AG20443 (cell line): ENCODE measurements at places on chromosomes 1 and 21.

DNA sequence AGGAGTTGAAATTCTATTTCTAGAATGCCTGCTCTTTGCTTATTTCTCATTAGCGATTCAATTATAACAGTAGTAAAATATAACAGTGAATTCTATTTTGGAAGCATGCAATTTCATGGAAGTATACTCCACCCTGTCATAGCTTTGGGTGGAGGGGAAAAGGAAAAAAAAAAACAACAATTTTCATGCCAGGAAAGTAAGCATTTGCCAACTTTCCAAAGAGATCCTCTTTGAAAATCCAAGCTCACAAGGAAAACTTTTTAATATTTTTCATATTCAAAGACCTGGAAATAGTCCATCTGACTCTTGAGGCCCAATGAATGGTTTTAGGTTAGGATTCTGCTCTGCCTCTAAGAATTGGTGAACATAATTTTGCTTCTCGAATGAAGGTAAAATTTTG lies 134.5 kb downstream of the PTPN14 start:
- no peak for DNase-seq

GRCh38 chr1:212288615-212289014 lies 3.4 kb downstream of the PPP2R5A start:
- no peak for DNase-seq

GRCh38 chr1:6353619-6353954 lies 40.0 kb downstream of the ACOT7 start:
- DNase-seq = no peak

- no peak for DNase-seq
Measured at GRCh38 chr1:100239961-100240360, 9.7 kb downstream of the DBT start.

DNA sequence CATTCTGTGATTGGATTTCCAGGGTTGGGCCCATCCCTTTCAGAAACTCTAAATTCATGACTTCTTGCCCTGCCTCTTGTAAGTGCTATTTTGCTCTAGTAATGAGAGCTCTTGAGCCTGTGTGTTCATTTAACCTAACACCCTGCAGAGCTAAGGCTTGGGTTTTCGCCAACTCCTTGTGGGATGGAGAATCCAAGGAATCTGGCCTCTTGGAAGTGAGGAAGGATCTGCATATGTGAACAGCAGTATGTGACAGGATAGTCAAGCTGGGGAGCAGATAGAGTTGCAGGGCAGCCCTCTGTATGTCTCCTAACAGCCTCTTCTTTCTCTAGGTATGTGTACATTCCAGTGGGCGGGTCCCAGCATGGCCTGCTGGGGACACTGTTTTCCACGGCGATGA lies 258.9 kb downstream of the HHAT start:
- DNase-seq = no peak

GRCh38 chr1:145716641-145717345 lies 2.5 kb upstream of the CD160 start:
- DNase-seq = no peak

DNA sequence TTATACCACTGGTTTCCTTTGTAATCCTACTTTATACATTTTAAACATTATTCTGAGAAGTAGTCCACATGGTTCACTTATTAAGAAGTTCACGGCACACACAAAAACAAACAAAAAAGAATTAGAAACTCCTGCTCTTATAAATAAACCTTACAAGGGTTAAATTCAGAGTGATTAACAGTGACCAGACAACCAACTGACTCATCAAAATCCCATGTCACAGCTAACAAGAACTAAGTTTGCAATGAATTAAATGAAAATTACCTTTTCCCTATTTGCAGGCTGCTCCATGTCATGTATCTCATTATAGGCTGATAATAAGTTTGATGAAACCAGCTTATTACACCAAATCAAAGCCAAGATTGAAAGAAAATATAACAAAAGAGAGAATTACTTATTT lies 77.5 kb downstream of the PUM1 start:
- DNase-seq = no peak

GRCh38 chr1:43431676-43432075 lies 22.1 kb downstream of the HYI start:
- DNase-seq = no peak

DNA sequence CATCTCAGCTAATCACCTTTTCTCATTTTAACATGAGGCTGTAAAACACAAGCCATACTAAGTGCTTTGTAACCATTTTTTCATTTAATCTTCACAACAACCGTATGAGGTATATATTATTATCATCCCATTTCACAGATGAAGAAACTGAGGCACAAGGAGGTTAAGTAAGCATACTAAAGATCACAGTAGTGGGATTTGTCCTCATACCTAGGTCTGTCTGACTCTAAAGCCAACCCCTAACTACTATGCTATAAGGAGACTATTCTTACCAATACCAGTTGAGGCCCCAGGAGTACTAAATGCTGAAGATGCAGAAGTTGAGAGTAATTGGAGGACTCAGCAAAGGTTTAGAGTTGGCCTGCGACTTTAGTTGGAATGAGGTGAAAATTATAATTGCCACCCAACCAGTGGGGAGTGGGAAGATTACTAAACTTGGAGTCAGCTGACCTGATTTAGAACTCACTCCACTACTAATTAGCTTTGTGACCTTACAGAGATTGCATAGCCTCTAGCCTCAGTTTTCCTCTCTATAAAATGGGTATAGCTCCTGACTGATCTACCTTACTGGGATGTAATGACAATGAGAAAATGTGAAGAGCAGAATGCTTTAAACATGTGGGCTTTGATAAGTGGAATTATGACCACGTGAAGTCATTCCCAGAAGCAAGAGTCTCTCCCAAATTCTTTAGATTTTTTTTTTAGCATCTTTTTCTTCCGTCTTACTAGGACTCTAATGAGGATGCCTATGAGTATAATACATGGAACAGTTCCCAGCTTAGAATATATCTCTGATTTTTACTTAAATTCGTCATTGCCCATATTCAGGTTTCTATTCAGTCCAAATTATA lies 85.8 kb upstream of the IPO9 start:
- no peak for DNase-seq

DNA sequence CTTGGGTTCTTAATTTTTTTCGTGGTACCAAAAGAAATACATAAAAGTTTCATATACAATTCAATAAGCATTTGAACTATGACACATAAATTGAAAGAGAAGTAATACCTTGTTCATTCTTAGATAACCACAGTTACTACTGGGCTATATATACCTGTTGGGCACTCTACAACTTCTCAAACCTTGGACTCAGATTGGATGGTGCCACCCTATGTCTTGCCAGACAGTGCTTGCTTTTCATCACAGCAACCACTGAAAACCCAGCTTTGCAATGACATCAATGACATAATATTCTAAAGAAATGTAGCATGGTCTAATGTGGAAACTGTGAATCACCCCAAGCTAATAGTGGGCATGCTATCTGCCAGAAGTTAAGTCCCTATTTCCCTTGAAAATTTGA lies 62.8 kb upstream of the DPH5 start:
- DNase-seq = no peak

- no peak for DNase-seq
Measured at GRCh38 chr1:2787163-2787911, 14.2 kb downstream of the TTC34 start.

GRCh38 chr1:23092447-23092846 lies 73.2 kb downstream of the KDM1A start:
- DNase-seq = no peak

DNA sequence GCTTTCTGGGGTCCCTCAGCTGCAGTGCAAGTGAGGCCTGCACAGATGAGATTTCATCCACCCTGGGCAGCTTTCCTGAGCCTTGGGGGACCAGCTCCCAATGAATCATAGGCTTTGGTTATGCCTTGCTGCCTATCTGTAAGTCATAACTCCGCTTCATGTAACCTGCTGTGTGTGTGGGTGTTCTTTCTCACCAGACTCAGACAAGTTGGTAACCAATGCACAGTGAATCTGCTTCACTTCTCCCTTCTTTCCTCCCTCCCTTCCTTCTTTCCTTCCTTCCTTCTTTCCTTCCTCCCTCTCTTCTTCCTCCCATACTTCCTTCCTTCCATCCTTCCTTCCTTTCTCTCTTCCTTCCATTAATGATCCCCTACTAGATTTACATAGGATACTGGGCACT lies 34.4 kb upstream of the PSMB2 start:
- no peak for DNase-seq

DNA sequence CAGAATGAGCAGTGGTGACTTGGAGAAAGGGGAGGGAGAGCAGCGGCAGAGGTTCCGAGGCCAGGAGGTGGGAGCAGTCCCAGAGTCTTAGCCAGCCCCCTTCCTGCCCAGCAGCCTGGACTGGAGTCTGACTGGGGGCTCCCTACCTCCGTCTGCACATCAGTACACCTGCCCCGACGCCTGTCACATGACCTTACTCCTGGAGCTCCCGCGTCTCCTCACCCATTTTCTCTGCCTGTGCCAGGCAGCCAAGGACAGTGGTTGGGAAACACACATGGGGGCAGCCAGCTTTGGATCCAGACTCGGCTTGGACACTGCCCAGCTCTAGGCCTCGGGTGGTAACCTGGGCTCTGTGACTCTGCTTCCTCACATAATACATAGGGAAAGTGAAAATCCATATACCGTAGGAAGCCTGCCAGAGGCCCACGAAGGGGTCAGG lies 16.9 kb downstream of the ACTRT2 start:
- DNase-seq = no peak

DNA sequence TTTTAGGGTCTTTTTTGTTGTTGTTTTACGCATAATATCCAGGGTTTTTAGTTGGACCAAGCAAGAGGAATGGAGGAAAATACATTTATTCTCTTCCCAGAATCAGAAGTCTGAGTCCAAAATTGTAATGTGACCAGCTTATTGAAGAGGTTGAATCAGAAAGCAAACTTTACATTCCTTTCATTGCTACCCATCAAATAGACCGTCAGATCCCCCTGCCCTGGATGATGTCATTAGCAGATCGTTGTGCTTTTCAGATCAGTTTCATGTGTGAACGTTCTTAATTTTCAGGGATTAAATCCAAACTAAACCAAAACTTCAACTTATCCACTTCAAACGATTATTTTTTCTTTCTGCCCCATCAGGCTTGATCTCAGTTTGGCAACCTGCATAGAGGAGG lies 85.7 kb upstream of the NGF start:
- DNase-seq = no peak

- DNase-seq = no peak
Measured at GRCh38 chr1:101004670-101005069, 20.9 kb downstream of the DPH5 start.

DNA sequence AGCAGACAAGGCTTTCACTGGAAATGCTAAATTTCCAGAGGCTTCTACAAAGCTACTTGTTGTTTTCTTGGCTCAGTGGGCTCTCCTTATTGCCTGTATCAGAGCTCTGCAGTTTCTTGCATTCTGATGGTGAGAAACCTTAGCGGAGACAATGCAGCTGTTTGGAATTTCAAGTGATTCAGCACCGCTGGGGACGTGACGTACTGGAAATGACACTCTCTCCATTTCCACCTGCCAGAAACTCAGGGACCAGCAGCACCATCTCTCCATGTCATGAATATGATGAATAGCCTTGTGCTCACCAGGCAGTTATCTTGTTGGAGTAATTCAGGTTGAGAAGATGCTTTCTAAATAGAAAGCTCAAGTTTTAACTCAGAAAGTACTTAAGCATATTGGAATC lies 497.2 kb upstream of the DEPDC1 start:
- no peak for DNase-seq

GRCh38 chr1:32991819-32992488 lies 27.3 kb upstream of the RNF19B start:
- no peak for DNase-seq

- no peak for DNase-seq
Measured at GRCh38 chr1:172112576-172112975, 271.3 kb downstream of the DNM3 start.

- DNase-seq = no peak
Measured at GRCh38 chr1:66752671-66753371, 562 bp downstream of the DYNLT5 start.

GRCh38 chr1:58588396-58588795 lies 11.3 kb upstream of the TACSTD2 start:
- no peak for DNase-seq

- DNase-seq = no peak
Measured at GRCh38 chr21:45618846-45619485, 24.6 kb upstream of the PCBP3 start.

DNA sequence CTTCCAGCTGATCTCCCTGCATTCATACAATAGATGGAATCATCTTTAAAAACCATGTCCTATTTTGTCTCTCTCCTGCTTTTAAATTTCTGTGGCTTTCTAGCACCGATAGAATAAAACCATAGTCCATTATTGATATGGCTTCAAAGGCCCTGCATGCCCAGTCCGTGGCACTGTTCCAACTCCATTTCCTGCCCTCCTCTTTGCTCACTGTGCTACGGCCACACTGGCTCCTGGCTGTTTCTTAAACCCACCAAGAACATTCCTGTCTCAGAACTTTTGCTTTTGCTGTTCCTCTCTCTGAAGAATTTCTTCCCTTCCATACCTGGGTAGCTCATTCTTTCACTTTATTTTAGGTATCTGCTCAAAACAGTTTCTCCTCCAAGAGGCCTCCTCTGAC lies 7.2 kb downstream of the SLAMF1 start:
- no peak for DNase-seq

- no peak for DNase-seq
Measured at GRCh38 chr1:2148691-2149090, 45.9 kb downstream of the FAAP20 start.

DNA sequence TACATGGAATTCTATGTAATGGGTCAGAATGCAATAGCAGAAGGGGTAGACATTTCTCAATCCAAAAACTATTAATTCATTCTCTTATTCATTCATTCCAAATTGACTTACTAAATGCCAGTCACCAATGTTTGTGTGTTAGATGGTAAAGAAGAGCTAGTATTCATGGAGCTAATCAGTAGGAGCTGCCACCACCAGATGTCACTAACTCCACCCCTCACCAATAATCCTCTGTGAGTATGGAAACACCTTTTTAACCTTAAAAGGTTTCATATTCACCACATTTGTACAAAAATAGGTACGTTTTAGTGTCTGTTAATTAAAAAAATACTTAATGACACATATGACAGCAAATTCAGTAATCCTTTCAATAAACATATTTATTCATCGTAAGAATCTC lies 131.8 kb upstream of the PKN2 start:
- DNase-seq = no peak

- no peak for DNase-seq
Measured at GRCh38 chr1:20729155-20729931, 3.2 kb downstream of the SH2D5 start.

DNA sequence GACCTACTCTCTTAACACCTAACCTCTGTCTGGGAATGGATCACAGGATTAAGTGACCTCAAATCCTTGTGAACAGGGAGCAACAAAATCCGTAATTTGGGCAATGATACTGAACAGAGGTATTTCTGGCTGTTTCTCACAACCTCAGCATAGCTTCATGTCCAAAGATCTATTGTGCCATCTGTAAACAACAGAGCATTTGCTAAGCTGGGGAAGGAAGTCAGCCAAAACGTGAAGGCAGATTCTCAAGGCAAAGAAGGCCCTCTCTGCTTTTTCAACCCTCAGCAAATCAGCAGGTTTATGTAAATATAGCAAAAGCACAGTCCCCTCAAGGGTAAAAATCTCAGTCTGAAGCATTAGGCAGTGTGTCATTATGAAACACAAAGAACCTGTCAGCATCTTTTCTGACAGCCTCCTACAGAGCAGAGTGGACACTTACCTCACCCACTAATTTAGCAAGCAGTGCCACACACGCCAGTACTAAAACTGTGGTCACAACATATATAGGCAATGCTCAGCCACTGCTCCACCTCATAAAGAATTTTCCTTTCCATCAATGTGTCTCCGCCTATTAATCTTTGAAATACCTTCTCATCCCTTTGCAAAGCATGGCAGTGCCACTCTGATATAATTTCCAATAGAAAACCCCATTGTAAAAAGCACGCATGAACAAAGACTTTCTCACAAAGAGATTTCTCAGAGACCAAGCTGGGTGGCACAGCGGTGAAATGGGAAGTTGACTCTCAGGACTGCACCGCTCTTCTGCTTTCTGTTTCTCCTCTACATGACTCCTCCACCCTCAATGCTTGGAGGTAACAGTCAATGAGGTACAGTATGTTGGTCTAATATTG lies 188.0 kb downstream of the RERE start:
- DNase-seq = peak; percentile 69
